ENCODE measurements at places on chromosomes 6 and 20.

GRCh38 chr20:51258582-51259165, 235.8 kb upstream of the KCNG1 start:
- no peak for DNase-seq

GRCh38 chr6:168039849-168040248, 39.2 kb downstream of the FRMD1 start:
- no peak for DNase-seq

DNA sequence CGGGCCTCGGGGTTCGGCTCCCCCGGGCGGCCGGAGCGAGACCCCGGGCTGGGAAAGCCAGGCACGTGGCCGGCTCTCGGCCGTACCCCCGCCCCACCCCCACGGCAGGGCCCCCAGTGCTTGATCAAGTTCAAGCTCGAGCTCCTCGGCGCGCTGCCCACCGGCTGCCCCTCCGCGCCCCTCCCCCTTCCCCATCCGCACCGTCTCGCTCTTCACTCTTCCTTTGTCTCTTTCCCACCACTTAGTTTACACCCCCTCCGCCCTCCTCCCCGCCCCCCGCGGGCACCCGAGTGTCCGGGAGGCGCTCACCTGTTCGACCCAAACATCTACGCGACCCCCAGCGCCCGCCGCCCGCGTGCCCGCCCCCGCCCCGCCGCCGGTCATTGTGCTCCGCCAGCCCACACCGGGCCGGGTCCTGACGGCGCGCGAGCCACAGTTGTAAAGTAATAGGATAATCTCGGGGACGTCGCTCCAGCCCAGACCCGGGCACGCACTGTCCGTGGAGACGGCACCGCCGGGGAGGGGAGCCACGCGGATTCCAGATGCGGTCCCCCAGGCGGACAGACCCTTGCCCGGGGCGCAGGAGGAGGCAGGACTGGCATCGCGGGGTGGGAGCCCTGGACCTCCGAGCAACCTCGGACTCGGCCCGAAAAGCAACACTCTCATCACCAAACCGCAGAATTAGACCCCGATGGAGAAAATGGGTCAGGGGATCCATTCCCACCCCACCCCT, 100.7 kb downstream of the NOL4L start:
- DNase-seq = no peak

DNA sequence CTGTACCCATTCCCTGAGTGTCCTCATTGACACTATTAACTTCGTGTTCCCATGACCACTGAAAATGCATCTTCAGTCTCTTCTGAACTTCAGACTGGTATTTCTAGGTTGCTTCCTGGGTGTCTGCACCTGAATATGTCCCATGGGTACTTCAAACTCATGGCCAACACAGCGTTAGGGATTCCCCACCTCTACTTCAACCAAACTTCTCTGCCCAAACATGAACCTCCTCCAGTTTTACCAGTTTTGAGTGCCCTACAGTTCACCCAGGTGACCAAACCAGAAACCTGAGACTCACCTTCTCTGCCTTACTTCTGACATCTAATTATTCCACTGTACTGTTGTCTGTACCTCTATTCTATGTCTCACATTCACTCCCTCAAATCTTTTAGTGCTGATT, 99.5 kb upstream of the SUPT3H start:
- no peak for DNase-seq

GRCh38 chr20:22762576-22763256, 178.3 kb upstream of the FOXA2 start:
- no peak for DNase-seq

- no peak for DNase-seq
These were observed 34.5 kb upstream of the CEP85L start for GRCh38 chr6:118685823-118686449.
